Stimulated activated CD8-positive, alpha-beta memory T cell treated with anti-CD3 and anti-CD28 coated beads, Interleukin-2, amount 100 ng/mL, for 48 hours (primary cell): ENCODE measurements at places on chromosomes 12 and 14.

DNA sequence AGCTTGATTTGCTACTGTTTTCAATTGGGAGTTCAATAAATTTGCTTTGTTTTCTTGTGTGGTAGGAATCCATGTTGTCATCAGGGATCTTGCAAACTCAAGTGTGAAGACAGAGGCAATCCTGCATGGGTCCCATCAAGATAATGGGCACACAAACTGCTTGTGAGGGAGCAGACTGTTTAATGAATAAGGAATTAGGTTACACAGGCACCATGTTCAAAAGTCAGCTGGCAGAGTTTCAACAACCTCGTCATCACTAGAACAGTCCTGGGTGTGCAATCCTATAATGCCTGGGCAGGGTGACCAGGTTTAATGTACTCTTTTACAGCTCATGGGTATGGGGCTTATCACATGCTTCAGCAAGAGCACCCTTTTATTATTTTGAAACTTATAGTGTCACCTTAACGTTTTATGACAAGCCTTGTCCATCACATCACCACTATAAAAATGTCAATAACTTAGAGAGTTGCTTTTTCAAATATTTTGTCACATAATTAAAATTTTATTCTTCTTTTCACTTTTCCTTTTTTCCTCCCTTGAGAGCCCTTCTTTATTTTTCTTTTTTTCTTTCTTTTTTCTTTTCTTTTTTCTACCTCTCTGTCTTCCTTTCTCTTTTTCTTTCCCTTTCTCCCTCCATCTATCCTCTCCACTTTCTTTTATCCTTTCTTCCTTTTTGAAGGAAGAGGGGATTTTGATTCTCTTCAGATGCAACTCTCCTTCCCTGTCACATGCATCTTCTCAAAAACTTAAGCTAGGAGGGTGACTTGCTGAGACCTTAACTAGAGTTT, 252.2 kb upstream of the ATP2B1 start:
- no peak for DNase-seq

- no peak for DNase-seq
These were observed 732 bp downstream of the ZNF664 start for GRCh38 chr12:123973552-123974341.

GRCh38 chr12:58361056-58361455, 419.7 kb downstream of the ATP23 start:
- DNase-seq, result no peak

GRCh38 chr12:92123780-92124688, 21.6 kb downstream of the BTG1 start:
- DNase-seq, result no peak

DNA sequence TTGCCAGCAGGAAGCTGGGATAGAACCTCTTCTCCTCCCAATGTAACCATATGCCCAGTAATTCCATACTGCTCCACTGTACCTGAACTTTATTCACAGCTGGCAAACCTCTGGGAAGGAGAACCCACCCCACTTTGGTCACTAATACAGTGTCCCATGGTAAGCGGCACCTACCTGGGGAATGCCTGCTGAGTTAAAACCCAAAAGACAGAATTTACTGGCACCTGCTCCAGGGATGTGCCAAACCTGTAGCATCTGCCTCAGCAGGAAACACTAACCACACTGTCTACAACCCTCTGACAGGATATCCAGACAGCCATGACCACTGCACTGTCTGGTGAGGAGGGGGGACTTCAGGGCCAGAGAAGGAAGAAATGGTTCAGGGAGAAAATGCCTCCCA, 26.6 kb downstream of the DDX24 start:
- DNase-seq, result no peak

GRCh38 chr12:24780697-24781368, 168.1 kb downstream of the BCAT1 start:
- DNase-seq, result no peak

GRCh38 chr14:79196216-79196615, 1015.1 kb downstream of the DIO2 start:
- DNase-seq, result no peak

- no peak for DNase-seq
These were observed 52.9 kb downstream of the SERPINA3 start for GRCh38 chr14:94665121-94665520.
